Omental fat pad (tissue), 4 donors: ENCODE measurements at places on chromosomes 11 and 22.

- no peak for DNase-seq
These were observed 1220.2 kb downstream of the JRKL start for GRCh38 chr11:97610000-97610399.

- no peak for DNase-seq
These were observed 684 bp downstream of the MRGPRX2 start for GRCh38 chr11:19059833-19060232.

- no peak for DNase-seq
These were observed 82.9 kb downstream of the EXT2 start for GRCh38 chr11:44178381-44178780.

- DNase-seq: no peak
These were observed 328.1 kb upstream of the PITPNB start for GRCh38 chr22:28247136-28247535.

GRCh38 chr11:12864316-12865156 lies 144.6 kb upstream of the RASSF10 start:
- no peak for DNase-seq

- no peak for DNase-seq
These were observed 27.6 kb upstream of the TTC12 start for GRCh38 chr11:113286509-113287497.
